Activated B cell treated with CpG ODN at 0.5 μM for 24 hours (primary cell): ENCODE measurements at places on chromosomes 3 and 15.
A peak's percentile ranks its signal among the peaks of the same experiment; 100 is the strongest.

DNA sequence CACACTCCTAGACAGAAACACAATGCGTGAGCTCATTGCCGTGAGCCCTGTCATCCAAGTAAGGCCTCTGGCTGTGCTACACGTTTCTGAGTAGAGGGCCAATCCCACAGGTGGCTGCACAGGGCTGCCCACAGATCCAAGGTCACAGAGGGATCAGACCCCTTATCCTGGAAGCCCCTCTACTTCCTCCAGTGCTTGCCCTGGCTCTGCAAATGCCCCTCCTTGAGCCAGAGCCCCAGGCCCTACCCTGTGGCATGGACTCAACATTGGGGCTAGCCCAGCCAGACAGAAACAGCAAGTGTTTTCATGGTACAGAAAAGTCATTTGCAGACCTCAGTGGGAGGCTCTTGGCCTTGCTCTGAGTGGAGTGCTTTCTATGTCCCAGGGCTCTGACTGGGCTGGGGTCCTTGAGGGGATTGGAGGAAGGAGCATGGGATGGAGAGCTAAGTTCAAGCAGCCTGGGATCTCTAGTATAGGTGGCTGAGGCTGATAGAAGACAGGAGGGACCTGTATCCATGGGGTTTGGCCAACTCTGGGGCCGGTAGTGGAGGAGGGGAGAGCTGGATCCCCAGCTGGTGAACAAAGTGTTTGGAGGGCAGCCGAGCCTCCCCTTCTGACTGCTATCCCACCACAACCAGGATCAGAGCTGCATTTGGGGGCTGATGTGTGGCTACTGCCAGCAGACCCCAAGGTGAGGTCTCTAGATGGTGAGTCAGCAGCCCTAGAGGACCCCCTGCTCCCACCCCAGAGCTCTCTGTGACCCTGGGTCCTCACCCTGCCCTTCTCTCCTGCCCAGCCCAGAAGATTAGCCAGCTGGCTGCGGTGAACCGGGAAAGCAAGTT lies 38.7 kb downstream of the GOLGA6A start:
- no peak for DNase-seq

- no peak for DNase-seq
Observed at GRCh38 chr3:153573481-153573880, 411.5 kb downstream of the RAP2B start.

- no peak for DNase-seq
Observed at GRCh38 chr3:76789237-76789636, 250.7 kb upstream of the ROBO2 start.

GRCh38 chr3:8845641-8846040 lies 76.2 kb upstream of the OXTR start:
- DNase-seq: no peak

DNA sequence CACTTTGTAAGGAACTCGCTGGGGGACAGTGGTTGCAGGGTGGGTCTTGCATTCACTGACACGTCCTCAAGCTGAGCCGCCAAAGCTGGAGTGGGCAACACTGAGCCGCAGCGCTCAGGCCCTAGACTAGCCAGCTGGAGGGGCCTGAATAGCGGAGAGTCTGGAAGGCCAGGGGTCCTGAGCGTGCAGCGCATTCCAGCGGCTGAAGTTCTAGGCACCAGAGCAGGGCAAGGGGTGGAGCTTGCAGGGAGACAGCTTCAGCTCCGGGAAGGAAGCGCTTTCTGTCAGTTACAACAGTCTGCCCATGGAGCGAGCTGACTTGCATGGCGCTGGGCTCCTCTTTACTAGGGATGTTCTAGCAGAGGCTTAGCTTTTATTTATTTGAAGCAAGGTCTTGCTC lies 2.7 kb downstream of the MAP6D1 start:
- no peak for DNase-seq

DNA sequence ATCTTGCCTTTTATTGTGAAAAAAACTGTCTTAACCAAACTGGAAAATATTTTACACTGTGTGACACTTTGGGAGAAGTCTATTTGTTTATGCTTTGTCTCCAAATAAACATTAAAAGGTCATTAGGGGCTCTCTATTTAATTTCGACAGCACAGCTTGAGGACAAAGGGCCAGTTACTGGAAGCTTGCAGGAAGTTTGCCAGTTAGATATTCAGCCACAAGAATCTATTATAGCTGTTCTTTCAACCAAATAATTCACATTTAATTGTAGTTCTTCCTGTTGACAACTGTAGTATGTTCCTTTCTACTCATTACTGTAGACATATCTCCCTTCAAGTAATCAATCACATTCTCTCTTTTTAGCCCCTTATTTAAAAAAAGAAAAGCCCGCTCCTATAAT lies 6.1 kb downstream of the CP start:
- no peak for DNase-seq

DNA sequence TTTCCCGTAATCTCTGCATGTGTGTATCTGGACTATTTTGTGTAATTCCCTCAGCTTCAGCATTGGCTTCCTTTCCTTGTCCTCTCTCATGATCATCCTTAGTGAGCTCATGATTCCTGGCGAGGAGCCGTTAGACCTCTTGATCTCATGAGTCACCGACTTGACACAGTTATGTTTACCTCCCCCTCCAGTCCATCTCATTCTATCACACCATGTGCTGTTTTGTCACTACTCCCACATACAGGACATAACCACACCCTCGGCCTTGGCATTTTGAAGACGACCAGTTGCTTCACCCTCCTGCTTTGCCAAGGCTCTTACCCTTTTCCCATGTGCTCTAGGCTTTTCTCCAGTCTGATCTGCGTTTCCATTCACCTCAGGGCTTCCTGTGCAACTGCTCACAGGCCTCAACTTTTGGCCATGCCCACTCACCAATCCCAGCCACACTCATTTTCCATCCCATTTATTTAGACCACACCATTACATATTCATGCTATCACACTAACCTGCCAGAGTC lies 41.5 kb downstream of the CP start:
- no peak for DNase-seq

DNA sequence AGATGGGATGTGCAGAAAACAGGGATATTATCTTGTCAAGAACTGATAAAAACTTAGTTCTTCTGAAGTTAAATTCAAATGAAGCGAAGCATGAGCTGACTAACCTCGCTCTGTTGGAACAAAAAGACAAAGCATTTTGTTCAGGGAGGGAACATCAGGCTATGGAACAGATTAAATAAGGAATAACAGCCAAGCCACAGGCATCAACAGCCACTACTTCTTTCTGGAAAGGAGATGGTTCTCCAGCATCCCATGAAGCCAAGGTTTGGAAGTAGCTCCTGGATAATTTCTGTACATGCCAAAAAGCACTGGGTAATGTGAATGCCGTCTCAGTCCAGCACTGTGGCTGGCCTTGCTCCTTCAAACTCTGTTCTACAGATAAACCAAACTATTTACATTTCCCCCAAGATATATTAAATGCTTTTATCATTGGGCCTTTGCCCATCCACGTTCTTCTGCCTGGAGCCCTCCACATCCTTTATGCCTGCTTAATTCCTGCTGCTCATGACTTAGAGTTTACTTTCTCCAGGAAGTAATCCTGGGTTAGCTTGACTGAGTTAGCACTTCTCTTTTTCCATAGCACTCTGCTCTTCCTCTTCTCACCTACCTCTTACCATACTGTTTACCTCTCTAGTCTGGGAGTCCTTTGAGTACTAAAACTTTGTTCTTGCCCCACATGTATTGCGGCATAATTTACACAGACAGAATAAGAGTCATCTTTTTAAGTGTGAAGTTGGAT lies 232.0 kb downstream of the CLSTN2 start:
- no peak for DNase-seq

DNA sequence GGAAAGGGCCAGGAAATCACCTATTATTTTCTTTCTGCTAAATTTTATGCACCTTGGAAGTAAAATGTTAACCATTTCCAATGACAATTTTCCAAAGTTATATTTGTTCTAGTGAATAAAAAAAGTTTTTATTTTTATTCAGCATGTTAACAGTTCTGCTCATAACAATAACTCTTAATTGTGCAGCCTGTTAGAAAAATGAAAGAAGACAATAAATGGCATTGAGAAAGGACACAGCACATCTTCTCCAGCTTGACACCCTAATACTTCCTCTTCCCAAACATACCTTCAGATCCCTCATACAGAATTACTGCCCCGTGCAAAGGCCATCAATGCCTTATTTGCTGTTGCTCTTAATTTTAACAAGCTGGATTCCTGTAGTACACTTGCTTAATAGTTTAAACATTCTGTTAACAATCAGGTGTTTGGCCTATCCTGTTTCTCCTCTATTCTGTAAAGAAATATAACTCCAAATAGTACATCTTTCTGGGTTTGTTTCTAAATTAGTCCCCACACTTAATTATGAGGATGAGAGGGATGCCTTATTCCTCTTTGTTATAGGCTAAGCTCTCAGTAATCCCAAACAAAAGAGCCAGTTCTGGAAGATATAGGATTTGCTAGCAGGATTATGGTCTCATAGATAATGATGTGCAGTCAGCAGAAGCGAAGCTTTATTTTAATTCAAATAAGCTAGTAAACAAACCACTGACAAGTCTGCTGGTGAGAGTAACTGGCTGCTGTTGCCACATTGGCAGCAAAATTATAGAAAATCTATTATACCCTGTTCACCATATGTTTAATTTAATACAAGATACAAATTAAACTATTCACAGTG lies 19.2 kb upstream of the SOX2 start:
- DNase-seq: no peak

DNA sequence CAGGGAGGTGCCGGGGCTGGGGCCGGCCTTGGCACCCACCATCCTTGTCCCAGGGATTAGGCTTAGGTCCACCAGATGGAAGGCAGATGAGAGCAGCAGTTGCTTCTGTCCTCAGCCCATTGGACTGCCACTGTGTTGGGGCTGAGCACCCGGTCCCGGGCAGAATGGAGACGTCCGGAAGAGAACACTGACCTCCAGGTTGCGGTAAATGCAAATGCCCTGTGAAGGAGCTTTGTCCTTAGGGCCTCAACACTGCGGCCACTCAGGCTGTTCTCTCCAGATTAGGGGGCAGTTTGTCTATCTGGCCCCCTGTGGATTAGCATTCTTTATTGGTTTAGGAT lies at the start of gene SERINC4:
Gene SERINC4 (minus strand): TSS at position 276 of the 341 bp plus-strand sequence. CDS start 234 bp downstream, at position 42.
- no peak for DNase-seq

GRCh38 chr3:101038393-101038792 lies 45.2 kb upstream of the ABI3BP start:
- DNase-seq: no peak

- peak; percentile 60 for DNase-seq
Observed at GRCh38 chr15:90818251-90819210, 49.9 kb upstream of the FURIN start.

GRCh38 chr15:22265056-22265945 lies 185.0 kb downstream of the OR4M2 start:
- no peak for DNase-seq

- no peak for DNase-seq
Observed at GRCh38 chr3:61518590-61518989, 42.8 kb upstream of the PTPRG start.

GRCh38 chr3:13796701-13797460 lies 83.0 kb downstream of the WNT7A start:
- DNase-seq: no peak

- DNase-seq: no peak
Observed at GRCh38 chr15:52085299-52085698, 27.3 kb downstream of the BCL2L10 start.

GRCh38 chr15:40697916-40698315 lies 2.9 kb downstream of the RAD51 start:
- DNase-seq: no peak

- DNase-seq: no peak
Observed at GRCh38 chr15:35067496-35068347, 17.4 kb downstream of the NANOGP8 start.

GRCh38 chr3:192284443-192285072 lies 442.8 kb downstream of the FGF12 start:
- no peak for DNase-seq

GRCh38 chr3:159517105-159517504 lies 471.5 kb upstream of the IL12A start:
- DNase-seq: no peak

GRCh38 chr3:159356606-159357005 lies 554.8 kb downstream of the MFSD1 start:
- no peak for DNase-seq

- no peak for DNase-seq
Observed at GRCh38 chr3:48387634-48388033, 15.6 kb downstream of the FBXW12 start.

GRCh38 chr3:154799800-154800199 lies 280.3 kb upstream of the MME start:
- no peak for DNase-seq

DNA sequence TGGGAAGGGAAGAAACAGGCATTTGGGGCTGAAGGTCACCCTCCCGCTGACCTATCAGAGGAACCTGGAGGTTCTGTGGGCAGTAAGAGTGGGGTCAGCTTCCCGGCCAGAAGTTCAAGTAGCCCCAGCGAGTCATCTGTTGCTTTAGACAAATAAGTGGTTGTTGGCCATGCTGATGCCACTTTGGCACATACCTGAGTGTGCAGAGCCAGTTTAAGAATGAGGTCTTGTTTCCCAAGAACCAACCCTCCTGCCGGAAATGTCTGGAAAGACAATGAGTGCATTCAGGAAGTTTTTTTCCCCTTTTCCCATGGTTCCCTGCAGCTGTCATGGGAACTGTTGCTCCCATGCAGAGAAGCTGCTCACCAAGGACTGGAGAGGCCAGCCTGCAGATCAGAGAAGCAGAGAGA lies 166.7 kb downstream of the ZNF621 start:
- DNase-seq: no peak

DNA sequence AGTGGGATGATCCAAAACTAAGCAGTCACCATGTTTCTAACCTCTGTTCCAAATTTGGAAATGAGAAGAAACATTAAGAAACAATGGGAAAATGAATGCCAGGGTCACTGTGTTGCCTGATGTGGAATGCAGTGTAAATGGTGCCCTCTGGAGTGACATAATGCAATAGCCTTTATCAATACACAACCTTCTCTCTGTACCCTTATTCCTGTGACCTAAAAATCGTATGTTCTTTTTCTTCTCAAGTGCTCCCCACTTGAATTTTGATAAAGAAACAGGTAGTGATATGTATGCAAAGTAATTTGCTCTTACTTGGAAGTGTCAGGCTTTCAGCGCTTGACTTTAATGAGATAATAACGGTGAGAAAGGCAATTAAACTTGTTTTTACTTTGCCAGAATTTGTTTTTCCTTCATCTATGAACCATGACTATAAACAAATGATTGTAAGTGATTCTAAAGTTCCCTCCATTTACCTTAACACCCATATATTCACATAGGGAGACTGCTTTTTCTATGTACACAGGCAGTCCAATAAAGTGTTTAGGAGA lies 145.8 kb upstream of the THRB start:
- no peak for DNase-seq

DNA sequence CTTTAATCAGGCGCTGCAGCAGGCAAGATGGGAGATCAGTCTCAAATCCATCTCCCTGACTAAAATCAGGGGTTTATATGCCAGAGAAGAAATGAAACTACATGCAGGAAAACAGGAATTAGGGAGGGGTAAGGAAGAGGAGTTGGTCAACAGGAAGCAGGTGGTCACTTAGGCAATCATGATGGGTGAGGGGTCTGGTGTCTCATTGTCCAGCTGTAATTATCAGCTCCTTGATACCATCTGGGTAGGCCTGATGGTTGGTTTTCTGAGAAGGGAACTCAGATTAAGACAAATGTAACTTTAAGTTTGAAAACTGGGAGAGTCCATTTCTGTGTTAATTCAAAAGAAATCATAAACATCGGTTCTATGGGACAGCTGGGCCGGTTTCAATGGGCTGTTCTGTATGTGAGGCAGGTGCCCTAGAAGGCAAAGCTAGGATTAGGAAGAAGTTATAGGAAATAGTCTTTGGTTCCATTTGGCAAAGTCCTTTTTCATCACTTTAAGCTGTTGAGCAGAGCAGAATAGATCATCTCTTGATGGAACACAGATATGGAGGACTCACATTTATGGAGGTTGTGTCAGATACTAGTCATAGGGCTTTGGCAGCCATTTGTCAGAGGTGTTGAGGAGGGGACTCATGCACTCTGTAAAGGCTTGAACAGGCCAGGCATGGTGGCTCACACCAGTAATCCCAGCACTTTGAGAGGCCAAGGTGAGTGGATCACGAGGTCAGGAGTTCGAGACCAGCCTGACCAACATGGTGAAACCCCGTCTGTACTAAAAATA lies 149.4 kb downstream of the VGLL4 start:
- DNase-seq: no peak
